ENCODE measurements at places on chromosomes 16 and 17.

GRCh38 chr17:67178555-67178954 lies 66.4 kb downstream of the HELZ start:
- DNase-seq: no peak

DNA sequence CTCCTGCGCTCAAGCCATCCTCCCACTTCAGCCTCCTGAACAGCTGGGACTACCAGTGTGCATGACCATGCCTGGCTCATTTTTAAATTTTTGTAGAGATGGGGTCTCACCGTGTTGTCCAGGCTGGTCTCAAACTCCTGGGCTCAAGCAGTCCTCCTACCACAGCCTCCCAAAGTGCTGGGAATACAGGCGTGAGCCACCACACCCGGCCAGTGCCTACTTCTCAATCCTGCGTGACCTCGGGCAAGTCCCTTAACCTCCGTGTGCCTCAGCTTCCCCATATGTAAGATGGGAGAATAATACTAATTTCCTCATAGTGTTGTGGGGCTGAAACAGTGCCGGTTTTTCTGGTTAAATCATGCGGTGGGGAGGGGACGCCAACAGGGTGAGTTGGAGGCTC lies 143.5 kb upstream of the CIBAR2 start:
- no peak for DNase-seq

DNA sequence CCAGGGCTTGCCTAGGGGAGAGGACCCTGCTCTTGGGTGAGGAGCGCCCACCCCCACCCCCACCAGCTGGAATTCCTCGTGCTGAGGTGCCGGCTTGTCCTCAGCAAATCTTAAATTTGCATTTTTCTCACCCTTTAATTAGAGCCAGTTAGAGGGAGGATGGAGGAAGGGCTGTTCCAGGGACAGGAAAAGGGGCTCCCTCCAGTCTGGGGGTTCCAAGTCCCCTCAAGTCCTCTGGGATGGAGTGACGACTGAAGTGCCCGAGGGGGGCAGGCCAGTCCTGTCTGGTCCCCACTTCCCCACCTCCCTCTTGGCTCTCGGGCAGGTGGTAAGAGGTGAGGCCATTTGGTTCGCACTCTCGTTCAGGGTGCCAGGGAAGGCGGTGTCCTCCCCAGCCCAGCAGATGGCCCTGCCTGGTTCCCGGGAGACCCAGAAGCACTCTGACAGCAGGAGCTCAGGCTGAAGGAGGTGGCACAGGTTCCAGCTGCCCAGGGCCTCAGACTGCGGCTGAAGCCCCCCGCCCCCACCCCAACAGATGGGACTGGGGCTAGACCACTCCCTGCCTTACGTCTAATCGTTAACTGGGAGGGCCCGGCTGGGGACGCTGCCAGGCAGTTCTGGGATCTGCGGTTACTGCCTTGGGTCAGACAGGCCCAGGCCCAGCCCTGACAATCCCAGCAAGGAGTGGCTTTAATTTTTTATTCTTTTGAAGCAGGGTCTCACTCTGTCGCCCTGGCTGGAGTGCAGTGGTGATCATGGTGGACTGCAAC lies 2.2 kb downstream of the RAB26 start:
- DNase-seq: no peak

DNA sequence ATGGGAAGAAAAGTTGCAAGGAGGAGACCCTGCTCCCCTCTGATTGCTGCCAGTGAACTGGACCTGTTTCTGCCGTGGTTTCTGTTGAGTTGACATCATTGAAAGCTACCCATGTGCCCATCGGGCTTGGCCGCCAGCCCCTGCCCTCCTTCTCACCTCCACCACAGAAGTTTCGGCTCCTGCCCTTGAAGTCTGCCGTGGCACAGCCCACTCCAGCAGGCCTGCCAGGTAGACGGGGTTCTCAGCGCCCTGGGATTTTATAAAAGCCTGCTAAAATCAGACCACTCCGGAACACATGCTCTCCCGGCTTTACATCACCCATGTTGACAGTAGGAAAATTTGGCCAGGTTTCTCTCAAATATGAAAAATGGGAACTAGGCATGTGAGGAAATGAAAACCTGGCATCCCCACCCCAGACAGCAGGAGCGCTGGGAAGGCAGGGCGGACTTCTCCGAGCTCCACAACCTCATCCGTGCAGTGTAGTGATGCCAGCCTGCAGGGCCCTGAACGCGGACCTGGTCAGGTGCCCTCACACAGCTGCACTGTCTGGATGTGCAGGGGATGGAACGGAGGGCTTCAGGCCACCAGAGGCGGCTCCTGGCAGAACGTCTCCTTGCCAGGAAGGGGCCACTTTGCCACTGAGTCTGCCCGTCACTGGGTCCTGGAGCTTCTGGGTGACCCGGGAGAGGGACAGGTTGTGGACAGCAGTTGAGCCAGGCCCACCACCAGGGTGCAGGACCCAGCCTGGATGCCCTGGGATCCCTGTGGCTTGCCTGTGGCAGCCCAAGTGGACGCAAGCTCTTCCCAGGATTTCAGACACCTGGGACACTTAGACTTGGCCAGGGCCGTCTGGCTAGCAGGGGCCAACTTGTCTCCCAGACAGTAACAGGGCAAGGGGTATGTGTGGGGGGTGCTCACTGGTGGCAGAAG lies 6.9 kb upstream of the GSE1 start:
- DNase-seq: no peak

GRCh38 chr17:67496286-67496685 lies 119.2 kb downstream of the PITPNC1 start:
- DNase-seq: no peak

- DNase-seq: no peak
These were observed 220.7 kb downstream of the KCNJ2 start for GRCh38 chr17:70390049-70390448.

GRCh38 chr17:42989726-42990652 lies 8.2 kb upstream of the RPL27 start:
- no peak for DNase-seq

GRCh38 chr16:7315813-7316212 lies 16.8 kb upstream of the RBFOX1 start:
- DNase-seq: no peak

DNA sequence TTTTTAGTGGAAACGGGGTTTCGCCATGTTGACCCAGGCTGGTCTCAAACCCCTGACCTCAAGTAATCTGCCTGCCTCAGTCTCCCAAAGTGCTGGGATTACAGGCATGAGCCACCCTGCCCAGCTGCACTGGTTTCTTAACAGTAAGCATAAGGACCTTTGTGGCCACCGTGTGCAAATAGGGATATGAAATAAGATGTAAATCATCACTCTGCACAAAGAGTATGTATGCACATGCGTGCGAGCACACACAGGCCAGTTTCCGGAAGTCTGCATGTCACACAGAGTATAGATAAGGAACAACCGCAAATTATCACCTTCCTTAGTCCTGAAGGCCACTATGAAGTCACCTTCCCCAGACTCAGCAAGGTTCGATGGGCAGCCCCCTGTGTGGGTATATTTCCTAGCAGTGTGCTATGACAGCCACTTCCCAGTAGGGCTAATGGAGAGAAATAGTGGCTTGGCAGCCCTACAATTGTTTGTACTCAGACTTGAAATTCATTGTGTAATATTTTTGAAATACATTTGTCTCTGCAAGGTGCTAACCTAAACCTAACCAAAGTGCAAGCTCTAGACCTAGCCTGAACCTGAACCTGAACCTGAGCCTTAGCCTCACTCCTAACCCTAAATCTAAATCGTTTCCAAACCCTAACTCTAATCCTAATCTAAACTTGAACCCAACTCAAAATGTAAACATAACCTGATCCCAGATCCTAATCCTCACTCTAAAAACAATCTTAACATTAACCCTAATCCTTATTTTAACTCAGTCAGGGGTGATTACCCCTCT lies 48.4 kb upstream of the SKAP1 start:
- DNase-seq: no peak

- DNase-seq: no peak
These were observed 259.6 kb downstream of the ZFHX3 start for GRCh38 chr16:72788269-72788809.

- no peak for DNase-seq
These were observed 118.9 kb downstream of the AATF start for GRCh38 chr17:37067555-37068111.

GRCh38 chr16:9484881-9485280 lies 393.4 kb downstream of the HAPSTR1 start:
- no peak for DNase-seq

- DNase-seq: no peak
These were observed 6.8 kb downstream of the GABARAPL2 start for GRCh38 chr16:75572864-75573542.

DNA sequence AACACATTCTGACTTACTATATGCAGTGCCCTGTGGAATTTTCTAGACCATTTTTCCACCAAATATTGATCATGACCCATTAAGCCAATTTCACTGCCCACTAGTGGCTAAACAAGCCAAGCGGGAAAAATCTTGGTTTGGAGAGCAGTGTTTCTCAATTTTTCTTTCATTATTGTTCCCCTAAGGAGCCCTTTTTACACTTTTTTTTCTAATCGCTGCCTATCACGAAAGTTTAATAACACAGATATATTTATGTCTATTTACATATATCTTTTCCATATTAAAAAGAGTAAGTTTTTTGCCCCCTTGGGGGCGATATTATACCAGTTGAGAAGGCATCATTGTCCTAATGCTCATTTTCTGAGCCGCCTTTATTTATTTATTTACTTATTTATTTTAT lies 10.8 kb upstream of the TLCD3B start:
- no peak for DNase-seq

- no peak for DNase-seq
These were observed 37.7 kb upstream of the RHBDL3 start for GRCh38 chr17:32227910-32228309.

- DNase-seq: no peak
These were observed 878 bp downstream of the KRT10 start for GRCh38 chr17:40821536-40821935.

DNA sequence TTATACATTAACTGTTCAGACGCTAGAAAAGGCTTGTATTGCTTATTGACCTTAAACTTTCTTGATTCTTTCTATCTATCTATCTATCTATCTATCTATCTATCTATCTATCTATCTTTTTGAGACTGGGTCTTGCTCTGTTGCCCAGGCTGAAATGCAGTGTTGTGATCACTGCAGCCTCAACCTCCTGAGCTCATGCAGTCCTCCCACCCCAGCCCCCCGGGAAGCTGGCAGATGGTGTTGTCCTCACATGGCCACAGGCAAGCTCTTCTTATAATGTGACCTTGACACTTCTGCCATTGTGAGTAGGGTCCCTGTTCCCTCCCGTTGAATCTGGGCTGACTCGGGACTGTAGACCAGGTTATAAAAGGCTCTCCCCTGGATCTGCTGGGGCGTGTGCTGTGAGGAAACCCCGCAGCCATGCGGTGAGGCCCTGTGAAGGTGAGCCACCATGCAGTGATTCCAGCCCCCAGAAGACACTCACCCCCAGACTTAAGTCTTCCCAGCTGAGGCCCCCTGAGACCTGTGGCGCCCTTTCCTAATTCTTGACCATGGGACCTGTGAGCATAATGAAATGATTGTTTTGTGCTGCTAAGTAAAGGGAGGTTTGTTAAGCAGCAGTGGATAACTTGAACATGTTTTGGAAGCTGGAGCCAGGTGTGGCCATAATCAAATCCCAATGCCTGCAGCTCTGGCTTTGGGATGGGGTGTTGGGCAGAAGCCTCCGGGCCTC lies 54.3 kb downstream of the RPTOR start:
- DNase-seq: no peak

GRCh38 chr17:12665263-12666210 lies at the start of gene MYOCD:
Gene MYOCD, plus strand, starts transcription at chr17:12665890. Its CDS starts 299 bp downstream, at chr17:12666189.
- DNase-seq: no peak

DNA sequence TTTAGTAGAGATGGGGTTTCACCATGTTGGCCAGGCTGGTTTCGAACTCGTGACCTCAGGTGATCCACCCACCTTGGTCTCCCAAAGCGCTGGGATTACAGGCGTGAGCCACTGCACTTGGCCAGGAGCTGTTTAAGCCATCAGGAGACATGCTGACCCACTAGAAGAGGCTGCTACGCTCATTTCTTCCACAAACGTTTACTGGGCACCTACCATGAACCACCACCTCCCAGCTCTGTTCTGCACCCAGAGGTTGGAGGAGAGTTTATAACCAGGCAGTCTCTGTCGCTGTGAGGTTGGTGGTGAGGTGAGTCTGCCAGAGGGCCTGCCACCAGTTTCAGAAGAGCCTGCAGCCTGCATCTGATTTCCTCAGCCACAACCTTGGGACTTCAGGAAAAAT lies 51.8 kb downstream of the SF3B3 start:
- DNase-seq: no peak

DNA sequence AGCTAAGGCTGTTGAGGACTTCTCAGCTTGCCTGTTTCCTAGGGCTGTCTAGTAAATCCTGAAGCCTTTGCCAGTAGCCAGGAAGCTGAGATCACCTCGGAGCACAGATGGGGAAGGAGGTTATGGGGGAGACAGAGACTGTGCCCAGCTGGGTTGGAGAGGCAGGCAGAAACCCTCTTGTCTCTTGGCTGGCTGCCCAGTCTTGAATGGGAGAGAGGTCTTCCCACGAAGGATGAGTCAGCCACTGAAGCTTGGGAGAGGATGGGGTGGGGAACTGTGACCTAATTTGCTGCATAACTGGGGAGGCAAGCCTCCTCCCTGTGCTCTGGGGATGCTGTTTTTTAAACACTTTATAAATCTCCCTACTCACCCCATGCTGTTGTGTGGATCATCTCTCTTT lies 69.8 kb downstream of the SHISA9 start:
- no peak for DNase-seq

GRCh38 chr17:2947996-2948550 lies 115.3 kb downstream of the OR1D5 start:
- no peak for DNase-seq

DNA sequence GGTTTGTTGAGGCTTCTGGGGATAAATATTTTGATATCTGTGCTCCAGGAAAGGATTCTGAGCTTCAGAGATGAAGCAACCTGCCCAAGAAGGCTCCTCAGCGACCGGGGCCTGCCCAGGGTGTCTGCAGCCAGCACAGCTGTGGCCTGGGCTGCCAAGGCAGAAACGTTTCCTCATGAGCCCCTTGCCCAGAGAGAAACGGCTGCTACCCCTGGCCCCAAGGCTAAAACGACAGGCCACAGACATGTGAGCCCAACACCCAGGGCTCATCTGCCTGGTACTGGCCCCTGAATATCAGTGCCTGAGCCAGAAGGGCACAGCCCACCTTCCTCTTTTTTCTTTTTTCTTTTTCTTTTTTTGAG lies 45.4 kb upstream of the RASD1 start:
- DNase-seq: no peak

DNA sequence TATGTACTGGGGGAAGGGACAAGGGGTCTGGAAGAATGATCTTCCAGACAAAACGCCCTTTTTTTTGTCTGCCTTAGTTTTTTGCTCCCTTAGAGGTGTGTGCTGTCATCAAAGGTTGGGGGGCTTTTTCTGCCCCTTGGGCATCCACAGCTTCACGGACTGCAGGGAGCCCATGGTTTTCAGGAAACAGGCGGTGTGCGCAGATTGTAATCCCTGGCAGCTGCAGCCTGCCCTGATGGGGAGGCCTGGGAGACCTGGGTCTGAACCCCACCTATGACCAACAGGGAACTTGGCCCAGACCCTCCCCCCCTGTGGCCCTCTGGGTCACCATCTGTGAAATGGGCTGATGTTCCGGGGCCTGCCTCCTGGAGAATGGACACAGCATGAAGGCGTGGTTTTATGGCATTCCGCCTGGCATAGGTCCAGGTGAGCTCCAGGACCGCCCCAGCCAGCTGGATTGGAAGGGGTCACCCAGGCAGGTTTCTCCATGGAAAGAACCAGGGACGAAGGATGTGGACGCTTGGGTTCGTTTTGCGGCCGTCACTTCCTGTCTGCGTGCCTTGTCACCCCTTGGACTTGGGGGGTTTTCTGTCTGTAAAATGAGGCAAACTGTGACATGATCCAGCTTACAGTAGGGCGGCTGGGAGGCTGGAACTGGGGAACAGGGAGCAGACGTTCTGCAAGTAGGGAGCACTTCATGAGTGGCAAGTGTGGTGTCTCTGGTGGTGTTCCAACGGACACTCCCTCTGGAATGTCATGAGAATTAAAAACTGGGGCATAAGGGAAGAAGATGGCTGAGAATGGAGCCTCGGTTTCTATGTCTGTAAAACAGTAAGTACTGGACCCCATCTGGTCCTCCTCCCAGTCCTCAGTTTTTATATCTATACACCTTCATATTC lies 1.5 kb downstream of the CPNE2 start:
- no peak for DNase-seq

Measured in activated T-helper 1 cell treated with anti-CD3 and anti-CD28 coated beads, Interleukin-2, amount 50 U/mL, for 16 hours (primary cell).